ENCODE measurements at places on chromosomes 4 and X.

- no peak for DNase-seq
Measured at GRCh38 chrX:111123606-111124179, 27.7 kb downstream of the PAK3 start.

DNA sequence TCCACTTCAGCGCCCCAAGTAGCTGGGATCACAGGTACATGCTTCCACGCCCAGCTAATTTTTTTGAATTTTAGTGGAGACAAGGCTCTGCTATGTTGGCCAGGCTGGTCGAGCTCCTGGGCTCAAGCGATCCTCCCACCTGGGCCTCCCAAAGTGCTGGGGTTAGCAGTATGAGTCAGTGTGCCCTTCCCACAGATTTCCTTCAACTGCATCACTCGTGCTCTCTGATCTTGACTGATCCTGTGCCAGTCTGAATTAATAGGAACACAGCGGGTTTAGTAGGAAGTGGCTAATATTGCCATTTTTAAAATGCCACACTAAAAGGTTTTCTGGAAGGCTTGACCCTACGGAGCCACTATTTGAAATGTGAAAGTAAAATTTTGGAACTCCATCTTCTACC is 4.3 kb upstream of the SHROOM2 start:
- no peak for DNase-seq

- DNase-seq, result no peak
Measured at GRCh38 chr4:72084587-72085011, 52.8 kb downstream of the NPFFR2 start.

DNA sequence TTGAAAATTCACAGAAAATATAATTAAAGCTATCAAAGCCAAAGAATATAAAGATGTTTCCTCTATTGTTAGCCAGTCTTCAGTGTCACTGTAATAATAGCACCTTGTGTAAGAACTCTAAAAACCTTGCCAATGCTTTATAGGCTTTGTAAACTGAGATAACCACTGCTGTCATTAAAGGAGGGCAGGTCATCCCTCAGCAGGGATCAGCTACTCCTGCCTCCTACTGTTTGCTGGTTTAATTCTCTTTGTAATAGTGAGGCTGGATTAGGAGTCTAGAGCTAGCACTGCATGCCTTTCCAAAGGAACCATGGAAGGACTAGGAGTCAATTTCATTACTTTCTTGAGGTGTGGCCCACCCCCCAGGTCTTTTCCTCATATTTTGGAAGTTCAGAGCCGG is 46.2 kb downstream of the FHIP1A start:
- no peak for DNase-seq

DNA sequence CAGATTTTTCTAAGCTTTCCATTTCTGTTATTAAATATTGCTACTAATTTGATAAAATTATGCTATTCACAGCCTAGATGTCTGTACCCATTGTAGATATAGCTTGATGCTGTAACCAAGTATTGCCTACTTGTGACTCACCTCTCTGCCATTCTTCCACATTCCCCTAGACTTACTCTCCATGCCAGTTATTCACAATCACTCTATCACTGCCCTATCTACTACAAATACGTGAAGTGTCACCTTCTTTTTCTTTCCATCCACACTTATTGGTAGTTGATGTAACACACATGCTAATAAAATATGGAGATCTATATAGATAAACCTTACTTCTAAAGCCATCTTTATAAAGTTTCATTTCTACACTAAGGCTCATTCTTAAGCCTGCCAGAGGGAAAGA is 179.4 kb upstream of the PACRGL start:
- no peak for DNase-seq

GRCh38 chrX:63434665-63435064 is 83.5 kb upstream of the SPIN4 start:
- DNase-seq, result no peak

DNA sequence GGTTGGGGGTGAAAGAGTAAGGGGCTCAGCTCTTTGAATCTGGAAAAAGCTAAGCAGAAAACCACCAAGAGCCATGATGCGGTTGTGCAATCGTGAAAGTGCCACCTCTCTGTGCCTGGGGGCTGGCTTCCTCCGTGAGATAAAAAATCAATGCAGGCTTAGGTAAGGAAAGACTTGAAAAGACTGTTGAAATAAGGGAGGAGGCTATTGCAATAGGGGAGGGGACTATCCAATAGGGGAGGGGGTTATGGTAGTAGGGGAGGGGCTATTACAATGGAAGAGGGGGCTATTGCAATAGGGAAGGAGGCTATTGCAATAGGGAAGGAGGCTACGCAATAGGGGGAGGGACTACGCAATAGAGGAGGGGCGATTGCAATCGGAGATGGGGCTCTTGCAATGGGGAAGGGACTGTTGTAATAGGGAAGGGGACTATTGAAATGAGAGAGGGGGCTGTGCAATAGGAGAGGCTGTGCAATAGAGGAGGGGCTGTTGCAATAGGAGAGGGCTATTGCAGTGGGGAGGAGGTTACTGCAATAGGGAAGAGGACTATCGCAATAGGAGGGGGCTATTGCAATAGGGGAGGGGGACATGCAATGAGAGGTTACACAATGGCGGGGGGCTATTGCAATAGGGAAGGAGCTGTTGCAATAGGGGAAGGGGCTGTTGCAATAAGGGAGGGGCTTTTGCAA is 162.3 kb upstream of the PSAPL1 start:
- DNase-seq, result no peak

GRCh38 chr4:64564126-64564525 is 154.9 kb upstream of the TECRL start:
- DNase-seq, result no peak

GRCh38 chrX:136126872-136127406 is 20.4 kb upstream of the FHL1 start:
- DNase-seq, result no peak

- no peak for DNase-seq
Measured at GRCh38 chr4:183335369-183335940, 13.2 kb upstream of the CLDN24 start.

GRCh38 chr4:17109126-17109525 is 210.7 kb upstream of the LDB2 start:
- DNase-seq, result no peak

DNA sequence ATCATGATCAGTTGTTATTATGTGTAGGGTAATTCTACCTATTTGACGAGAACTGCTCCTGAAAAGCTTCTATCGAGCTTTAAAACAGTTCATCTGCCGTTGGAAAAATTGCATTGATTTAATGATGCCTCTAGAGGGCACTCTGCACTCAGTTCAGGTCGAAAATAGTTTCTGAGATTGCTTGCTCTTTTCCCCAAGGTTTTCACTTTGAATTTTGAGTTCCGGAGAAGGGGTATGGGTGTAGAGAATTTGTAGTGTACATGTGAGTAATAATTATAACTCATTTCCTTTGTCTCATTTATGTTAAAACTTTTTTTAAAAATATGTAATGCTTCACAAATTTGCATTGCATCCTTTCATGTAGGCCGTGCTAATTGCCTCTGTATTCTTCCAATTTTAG is 28.4 kb upstream of the TNIP3 start:
- DNase-seq, result no peak

DNA sequence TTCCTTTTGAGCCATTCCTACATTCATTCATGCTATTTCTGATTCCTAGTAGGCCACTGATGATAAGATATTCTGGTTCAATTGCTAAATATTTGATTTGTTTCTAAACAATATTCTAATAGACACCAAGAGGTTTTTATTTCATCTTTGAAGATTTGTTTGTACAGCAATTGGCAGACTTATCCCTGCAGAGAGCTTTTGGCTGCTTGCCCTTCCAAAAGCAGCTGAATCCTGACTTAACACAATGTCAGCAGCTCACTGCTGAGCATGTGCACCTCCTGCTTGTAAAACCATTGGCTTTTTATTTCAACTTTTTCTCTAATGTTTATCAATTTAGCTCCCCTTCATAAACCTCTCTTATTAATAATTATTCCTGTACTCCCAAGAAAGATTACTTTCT is 45.3 kb downstream of the MMRN1 start:
- no peak for DNase-seq

- DNase-seq, result no peak
Measured at GRCh38 chrX:121307449-121307848, 260.0 kb downstream of the GLUD2 start.

- DNase-seq, result peak; percentile 47
Measured at GRCh38 chr4:80138551-80139538, 58.5 kb upstream of the PRDM8 start.

DNA sequence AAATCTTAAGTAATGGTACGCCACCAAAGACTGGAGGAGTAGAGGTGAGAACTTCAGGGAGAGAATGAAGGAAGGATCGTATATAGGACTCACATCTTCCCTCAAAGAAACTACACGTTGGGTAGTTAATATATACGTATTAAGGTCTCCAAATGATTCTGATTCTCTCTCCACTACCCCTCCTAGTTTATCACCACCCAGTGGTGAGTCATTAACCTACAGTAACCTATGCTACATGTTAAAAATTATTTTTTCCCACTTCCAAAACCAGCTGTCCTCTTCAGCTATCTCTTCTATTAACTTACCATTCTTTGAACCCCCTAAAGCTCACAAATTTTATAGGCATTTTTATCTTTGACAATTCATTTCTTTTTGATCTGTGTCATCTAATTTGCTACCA is 69.7 kb downstream of the RPS6KA6 start:
- no peak for DNase-seq

DNA sequence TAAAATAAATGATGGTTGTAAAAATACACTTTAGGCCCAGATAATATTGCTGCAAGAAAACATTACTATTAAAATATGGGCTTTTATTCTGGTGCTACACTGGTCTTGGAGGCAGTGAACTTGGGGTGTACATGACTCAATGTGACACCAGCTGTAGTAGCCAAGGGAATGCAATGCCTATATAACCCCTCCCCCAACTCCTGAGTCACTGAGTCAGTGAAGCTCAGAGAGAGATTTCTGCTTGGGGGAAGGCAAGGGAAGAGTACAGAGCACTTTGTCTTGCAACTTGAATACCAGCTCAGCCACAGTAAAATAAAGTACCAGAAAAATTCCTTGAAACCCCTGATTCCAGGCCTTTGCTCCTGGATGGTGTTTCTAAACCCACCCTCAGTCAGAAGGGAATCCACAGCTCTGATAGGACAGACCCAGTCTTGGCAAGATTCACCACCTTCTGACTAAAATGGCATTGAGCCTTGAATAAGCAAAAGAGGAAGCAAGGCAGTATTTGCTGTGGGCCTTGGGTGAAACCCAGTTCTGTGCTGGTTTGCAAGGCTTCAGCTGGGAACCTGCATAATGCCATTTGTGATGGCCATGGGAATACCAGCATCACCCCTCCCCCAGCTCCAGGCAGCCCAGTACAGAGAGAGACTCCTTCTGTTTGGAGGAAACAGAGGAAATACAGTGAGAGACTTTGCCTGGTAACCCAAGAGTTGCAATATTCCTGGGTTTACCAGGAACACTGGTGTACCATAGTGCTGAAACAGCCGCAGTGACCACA is 209.9 kb downstream of the IQCM start:
- no peak for DNase-seq

GRCh38 chr4:15444276-15444675 is 16.4 kb downstream of the C1QTNF7 start:
- no peak for DNase-seq

GRCh38 chr4:148643851-148644250 is 201.6 kb upstream of the NR3C2 start:
- DNase-seq, result no peak

DNA sequence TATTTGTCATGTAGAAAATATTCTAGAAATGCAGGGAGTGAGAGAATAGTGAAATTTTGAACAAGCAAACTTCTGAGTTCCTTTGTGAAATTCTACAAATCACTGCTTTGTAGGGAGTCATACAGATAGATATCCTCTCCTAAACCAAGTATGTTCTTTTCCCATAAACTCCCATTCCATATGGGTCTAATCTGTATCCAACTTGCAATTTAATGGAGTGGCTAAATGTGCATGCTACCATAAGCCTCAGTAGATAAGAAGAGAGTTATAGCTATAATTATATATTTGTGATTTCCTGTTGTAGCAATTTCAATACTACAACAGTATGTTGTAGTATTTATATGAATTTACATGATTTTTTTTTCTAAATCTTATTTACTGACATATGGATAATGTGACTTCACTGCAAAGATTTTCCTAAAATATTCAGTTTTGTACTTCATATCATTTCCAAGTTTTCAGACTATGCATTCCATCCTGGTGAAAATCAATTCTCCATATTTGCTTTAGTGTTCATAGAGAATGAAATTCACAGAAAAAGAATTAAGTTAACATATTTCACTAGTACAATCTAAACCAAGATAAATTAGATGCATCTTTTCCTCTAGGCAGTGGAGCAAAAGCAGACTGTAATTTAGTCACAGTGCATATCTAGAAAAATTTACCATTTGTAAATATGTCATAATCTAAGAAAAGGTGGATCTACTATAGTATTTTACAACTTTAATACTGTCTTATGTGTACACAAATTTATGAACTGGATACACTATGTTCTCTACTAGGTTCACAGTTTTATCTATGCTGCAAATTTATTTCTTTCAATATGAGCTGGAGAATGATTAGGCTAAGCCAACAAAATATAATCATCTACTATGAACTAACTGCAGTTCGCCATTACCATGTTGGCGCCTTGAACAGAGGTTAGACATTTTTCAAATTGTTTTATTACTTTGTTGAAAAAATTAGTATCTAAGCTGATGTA is 372.9 kb upstream of the NDST3 start:
- no peak for DNase-seq

- DNase-seq, result no peak
Measured at GRCh38 chr4:55347610-55348228, 1.7 kb downstream of the SRD5A3 start.

- DNase-seq, result no peak
Measured at GRCh38 chrX:133053861-133054598, 42.9 kb downstream of the USP26 start.

- DNase-seq, result no peak
Measured at GRCh38 chrX:130746709-130747342, 156.2 kb downstream of the ENOX2 start.

DNA sequence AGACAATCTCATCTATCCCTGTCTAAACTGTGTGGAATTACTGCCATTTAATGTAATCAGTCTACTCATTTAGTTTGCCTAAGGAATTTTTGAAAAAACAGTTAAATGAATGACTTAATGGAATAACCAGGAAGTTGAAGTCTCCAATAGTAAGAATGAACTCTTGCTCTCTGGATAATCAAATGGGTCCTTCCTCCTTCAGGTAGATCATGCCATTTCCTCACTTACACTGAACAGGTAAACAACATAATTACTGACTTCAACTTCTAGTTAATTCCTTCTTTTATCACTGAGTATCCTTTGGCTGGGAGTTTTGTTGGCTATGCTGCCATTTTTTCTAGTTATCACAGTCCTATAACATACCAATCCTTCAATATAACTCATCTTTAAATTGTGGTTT is 56.0 kb downstream of the ELOVL6 start:
- no peak for DNase-seq

All from activated naive CD4-positive, alpha-beta T cell treated with anti-CD3 and anti-CD28 coated beads, Interleukin-2, amount 50 U/mL, for 16 hours (primary cell).